Fibroblast of the conjunctiva (primary cell): ENCODE measurements at places on chromosomes 5 and 9.

DNA sequence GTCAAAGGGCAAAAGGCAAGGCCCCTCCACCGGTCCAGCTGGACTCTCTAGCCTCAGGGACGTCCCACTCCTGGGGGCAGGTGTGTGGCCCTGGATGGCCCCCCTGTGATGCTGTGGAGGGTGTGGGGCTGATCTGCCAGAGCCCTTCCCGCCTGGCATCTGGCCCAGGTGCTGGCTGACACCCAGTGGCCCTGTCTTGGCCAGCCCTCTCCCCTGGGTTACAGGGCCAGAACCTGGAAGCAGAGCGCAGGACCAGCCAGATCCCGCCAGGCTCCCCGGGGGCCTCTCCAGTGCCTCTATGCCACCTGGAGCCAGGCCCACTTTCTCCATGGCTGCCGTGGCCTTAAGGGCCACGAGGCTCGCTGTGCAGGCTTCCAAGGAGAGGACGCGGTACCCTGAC is 22.9 kb upstream of the SPATA31E1 start:
- DNase-seq, result no peak

GRCh38 chr9:112848316-112849151 is 42.1 kb downstream of the SLC46A2 start:
- DNase-seq, result no peak

GRCh38 chr9:81305561-81306182 is 383.7 kb downstream of the TLE1 start:
- DNase-seq, result no peak

- no peak for DNase-seq
Measured at GRCh38 chr5:111311666-111312065, 87.5 kb downstream of the CAMK4 start.

GRCh38 chr5:7759257-7759871 is 91.6 kb downstream of the CFAP90 start:
- no peak for DNase-seq

DNA sequence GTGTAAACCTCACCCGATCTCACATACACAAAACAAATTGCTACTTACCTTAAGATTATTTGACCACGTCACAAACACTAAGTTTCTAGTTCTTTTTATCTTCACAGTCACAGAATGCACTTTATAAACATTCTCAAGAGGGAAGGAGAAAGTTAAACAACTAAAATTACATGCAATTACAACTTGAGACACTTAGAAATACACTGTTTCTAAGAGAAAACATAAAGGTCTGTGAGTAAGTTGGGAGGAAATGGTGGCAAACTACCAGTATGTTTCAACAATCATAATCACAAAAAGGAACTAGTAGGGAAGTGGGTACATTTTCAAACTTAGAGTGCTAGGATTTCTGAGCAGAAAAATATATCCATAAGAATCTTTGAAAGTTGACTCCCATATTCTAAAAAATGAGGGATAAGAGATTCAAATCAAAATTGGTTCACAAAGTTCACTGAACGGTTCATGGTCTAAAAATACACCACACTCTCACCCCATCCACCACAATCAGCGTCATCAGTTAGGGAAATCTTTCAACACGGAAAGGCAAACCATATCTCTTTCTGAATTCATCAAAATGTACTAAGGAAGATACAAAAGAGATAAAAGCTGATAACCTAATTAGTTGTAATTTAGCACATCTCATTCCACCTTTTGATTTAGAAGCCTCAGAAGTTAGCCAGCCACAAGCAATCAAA is 182.6 kb downstream of the BNC2 start:
- no peak for DNase-seq

GRCh38 chr5:82684659-82685058 is 392.5 kb downstream of the TMEM167A start:
- no peak for DNase-seq

DNA sequence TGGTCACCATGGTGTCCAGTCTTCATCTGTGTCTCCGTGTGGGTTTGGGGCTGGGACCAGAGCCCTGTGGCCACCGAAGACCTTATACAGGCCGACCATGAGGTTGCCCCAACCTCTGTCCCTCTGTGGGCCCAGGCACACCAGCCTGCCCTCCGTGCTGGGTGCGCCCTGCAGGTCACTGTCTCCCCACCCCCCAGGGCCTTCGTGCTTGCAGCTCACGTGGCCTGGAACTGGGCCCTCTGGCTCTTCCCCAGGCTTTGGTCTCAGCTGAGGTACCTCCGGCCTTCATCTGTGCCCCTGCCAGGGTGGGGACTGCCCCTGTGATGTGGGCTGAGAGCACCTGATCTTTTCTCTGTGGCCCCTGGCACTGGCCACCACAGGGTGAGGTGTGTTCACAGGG is 92.1 kb downstream of the RXRA start:
- DNase-seq, result no peak

GRCh38 chr9:7209990-7210389 is 452.2 kb downstream of the KDM4C start:
- no peak for DNase-seq

DNA sequence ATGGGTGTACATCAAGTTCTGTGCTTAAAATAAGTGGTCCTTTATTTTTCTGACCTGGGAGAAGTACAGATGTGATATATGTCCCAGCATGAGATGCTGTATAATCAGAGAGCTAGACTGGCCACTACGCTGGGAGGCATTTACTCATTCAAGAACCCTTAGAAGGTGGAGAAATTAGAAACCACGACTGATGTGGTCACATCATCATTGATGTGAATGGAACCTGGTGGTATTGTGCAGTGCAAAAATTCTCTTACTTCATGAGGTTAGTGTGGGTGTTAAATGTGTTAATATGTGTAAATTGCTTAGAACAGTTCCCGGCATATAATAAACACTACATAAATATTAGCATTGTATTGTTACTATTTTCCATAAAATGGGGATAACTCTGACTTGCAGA is 69.5 kb upstream of the CKMT2 start:
- no peak for DNase-seq

DNA sequence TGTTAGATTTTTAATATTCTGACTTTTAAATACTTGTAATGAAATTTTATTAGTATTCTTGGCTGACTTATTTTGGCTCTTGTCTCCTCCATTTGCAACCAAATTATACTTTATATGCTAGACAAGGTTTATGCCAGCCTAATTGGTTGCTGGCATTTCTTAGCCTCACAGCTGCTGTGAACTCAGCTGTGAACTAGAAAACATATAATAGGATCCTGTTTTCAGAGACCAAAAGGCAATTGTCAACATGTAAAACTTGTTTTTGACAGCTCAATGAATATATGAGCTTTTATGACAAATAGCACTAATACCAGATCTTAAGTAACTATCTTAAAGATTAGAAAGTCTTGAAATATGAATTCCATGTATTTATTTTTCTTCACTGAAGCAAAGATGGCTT is 25.9 kb downstream of the KIF2A start:
- no peak for DNase-seq

DNA sequence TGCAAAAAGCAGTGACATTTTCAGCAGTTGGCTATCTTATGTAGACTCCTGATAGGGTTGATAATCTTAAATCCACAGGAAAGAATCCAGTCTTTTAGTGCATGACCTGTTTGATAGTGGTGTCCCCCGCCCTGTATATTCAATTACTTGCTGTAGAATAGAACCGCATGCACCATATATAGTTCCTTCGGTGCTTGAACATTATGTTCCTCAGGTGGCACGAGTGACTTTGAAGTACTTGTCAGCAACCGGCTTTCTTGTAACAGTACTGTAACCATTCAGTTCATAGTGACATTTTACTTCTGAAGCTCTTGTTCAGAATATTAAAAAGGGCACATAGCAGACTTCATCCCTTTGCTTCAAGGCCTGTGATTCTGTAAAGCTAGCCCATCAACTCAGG is 163.2 kb upstream of the KLF9 start:
- DNase-seq, result no peak

DNA sequence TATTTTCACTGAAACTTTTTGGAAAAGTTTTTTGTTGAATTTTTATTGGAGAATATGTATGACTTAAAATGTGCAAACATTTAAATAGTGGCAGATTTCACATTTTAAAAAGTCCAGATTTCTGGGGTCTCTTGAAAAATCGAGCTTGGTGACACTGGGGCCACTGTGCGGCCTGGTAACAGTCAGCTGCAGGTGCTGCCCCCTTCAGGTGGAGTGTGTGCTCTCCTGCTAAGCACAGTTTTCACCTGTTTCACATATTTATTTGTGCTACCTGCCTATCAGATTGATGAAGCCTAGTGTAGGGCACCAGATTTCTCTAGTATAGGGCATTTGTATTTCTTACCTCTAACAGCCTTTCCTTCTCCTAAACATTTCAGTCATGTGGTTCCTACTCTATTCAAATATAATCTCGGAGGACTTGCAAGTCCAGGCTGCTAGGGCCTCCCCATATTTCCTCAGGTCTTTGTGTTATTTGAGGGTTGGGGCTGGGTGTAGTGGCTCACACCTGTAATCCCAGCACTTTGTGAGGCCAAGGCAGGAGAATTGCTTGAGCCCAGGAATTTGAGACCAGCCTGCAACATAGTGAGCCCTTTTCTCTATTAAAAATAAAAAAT is 95.8 kb upstream of the KLF9 start:
- no peak for DNase-seq

- DNase-seq, result no peak
Measured at GRCh38 chr5:14946815-14947620, 75.4 kb upstream of the ANKH start.

DNA sequence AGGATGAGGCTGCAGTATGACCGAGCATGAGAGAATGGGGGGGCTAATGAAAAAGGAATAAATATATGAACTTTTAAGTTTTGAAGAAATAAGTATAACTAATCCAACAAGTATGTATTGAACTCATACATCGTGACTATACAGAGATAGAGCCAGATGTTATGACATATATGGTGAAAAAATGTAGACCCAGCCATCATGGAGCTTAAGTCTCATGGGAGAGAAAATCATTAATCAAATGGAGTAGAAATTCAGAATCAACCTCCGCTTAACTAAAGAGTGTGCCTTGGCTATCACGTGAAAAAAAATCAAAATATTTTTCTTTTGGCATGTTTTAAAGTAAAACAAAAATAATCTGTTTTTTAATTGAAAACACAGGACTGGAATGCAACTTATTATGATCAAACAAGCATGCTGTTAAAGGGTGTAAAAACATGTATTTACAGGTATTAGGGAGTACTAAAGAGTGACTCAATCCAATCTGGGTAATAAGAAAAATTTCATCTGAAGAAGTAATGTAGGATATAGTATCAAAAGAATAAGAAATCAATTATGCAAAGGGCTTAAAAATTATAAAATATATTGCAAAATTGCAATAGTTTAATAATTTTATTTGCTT is 868.5 kb upstream of the NUDT12 start:
- no peak for DNase-seq

GRCh38 chr9:121757281-121757585 is 105.8 kb downstream of the DAB2IP start:
- DNase-seq, result no peak

DNA sequence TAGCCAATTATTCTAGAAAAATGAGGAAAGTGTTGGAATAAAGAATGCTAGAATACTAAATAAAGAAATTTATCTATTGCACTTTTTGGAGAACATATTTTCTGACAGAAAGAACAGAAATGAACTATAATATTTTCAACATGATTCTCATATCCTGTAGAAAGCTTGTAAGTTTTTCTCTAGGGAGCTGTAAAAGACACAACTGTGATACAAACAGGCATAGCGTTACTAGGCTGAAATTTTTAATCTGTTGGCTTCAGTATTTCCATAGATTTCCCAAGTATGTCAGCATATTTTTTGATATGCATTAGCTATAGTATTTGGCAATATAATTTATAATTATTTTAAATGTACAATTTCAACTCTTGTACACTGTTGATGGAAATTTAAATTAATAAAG is 31.3 kb downstream of the ANXA1 start:
- no peak for DNase-seq

GRCh38 chr9:107067739-107068416 is 204.9 kb downstream of the ZNF462 start:
- no peak for DNase-seq

- no peak for DNase-seq
Measured at GRCh38 chr5:137960141-137960540, 70.9 kb downstream of the PKD2L2 start.

GRCh38 chr9:78884611-78885150 is 587.8 kb downstream of the PSAT1 start:
- DNase-seq, result no peak

GRCh38 chr5:14503017-14503680 is 78.4 kb upstream of the OTULINL start:
- no peak for DNase-seq

- DNase-seq, result no peak
Measured at GRCh38 chr5:155729684-155730059, 597.3 kb upstream of the SGCD start.

DNA sequence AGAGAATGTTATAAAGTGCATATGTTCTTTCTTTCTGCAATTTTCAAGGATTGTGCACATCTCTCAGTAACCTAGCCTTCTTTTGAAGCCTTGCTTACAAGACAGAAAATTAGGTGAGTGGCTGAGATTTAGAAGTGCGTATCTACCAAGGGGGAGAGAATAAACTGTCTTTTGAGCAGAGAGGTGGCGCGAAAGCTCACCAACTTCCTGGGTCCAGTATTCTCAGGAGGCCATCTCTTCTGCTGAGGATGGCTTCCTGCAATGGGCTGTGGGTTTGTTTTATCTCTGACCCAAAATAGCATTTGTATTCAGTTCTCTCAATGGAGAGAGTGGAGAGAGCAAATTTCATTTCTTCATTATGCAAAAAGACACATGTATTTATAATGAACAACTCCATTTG is 75.4 kb upstream of the RPS23 start:
- DNase-seq, result no peak

DNA sequence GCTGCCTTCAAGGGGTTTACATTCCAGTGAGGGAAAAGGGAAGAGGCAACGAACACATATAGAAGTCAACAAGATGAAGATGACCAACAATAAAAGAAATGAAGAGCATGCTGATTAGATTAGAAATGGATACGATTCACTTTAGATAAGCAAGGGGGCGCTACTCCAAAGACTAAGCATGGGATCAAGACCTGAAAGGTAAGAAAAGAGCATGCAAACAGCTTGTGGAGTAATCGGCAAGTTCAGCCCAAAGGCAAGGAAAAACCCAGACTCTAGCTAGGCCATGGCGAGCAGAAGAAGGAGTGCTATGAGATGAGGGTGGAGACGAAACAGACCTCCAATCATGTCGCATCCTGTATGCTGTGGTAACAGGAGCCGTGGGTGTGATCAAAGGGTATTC is 124.4 kb downstream of the FANCC start:
- no peak for DNase-seq

DNA sequence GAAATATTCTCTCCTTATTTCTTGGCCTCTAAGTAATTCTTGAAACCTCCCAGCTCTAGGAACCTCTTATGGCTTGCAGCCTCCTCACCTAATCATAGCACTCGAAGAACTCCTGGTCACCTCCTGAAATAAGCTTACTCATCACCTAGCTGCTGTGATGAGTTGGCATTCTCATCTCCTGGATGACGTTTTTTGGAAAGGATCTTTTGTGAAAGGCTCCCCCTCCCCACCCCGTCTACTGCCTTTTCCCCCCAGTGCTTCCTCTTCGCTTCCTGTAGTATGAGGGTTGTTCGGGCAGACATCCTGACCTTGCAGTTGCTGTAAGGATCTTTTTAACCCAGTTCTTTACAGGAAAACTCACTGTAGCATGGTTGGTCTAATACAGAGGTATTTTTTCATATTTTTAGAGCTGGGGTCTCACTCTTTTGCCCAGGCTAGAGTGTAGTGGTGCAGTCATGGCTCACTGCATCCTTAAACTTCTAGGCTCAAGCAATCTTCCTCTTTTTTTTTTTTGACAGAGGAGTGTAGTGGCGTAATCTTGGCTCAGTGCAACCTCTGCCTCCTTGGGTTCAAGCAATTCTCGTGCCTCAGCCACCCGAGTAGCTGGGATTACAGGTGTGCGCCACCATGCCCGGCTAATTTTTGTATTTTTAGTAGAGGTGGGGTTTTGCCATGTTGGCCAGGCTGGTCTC is 41.8 kb downstream of the ARHGAP26 start:
- no peak for DNase-seq

GRCh38 chr9:133987946-133988665 is 4.0 kb downstream of the VAV2 start:
- no peak for DNase-seq
